ENCODE measurements at places on chromosomes 2 and 18.
A peak's percentile ranks its signal among the peaks of the same experiment; 100 is the strongest.

- no peak for DNase-seq
Measured at GRCh38 chr2:69221960-69222751, 164.9 kb downstream of the GFPT1 start.

DNA sequence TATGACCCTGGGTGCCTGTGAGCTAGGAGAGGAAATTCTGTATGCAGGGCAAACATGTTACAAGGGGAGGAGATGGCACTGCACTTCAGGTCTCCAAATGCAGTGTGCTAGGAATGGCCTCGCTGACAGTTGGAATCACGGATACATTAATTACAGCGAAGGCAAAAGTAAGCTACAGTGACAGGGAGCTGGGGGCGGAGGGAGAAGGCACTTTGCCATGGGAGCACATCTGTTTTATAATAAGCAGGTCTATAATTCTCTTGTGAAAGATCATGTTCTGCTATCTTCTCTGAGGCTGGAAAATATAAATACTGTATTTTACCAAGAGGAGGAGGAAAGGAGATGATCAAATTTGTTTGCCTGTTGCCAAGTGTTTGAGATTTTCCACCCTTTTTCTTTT is 56.3 kb upstream of the FZD5 start:
- no peak for DNase-seq

- no peak for DNase-seq
Measured at GRCh38 chr2:183164650-183165015, 40.4 kb downstream of the NUP35 start.

- DNase-seq: peak; percentile 53
Measured at GRCh38 chr18:37385846-37386778, 179.5 kb downstream of the CELF4 start.

GRCh38 chr2:9538000-9538507 is 17.6 kb downstream of the ADAM17 start:
- no peak for DNase-seq

DNA sequence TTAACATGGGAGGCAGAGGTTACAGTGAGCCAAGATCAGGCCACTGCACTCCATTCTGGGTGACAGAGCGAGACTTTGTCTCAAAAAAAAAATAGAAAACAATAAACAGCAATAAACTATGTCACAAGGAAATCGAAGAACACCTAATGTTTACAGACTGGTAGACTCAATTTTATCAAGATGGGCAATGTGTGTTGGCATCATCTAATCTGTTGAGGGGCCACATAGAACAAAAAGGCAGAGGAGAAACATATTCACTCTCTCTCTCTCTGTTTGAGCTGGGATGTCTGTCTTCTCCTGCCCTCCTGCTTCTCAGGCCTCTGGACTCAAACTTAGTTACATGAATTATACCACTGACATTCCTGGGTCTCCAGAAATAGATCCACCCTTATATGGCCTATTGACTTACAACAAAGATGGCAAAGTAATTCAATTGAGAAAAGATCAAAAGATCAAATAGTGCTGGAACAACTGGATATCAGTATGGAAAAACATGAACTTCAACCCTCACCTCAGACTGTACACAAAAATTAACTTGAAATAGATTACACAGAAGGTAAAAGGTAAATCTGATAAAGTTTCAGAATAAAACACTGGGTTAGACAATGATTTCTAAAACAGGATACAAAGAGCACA is 703.8 kb upstream of the CRIM1 start:
- DNase-seq: no peak

DNA sequence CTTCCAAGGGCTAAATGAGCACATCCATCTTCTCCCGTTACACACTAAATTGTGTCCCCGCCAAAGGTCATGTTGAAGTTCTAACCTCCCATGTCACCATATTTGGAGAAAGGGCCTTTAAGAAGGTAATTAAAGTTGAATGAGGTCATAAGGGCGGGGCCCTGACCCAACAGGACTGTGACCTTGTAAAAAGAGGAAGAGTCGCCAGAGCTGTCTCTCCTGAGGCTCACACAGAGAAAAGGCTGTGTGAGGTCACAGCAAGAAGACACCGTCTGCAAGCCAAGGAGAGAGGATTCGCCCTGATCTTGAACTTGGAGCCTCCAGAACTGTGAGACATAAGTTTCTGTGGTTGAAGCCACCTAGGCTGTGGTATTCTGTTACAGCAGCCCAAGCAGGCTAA is 24.1 kb downstream of the TRABD2A start:
- no peak for DNase-seq

GRCh38 chr2:188303363-188304031 is 11.8 kb downstream of the GULP1 start:
- DNase-seq: no peak

- DNase-seq: no peak
Measured at GRCh38 chr2:64105670-64106461, 38.4 kb downstream of the PELI1 start.

DNA sequence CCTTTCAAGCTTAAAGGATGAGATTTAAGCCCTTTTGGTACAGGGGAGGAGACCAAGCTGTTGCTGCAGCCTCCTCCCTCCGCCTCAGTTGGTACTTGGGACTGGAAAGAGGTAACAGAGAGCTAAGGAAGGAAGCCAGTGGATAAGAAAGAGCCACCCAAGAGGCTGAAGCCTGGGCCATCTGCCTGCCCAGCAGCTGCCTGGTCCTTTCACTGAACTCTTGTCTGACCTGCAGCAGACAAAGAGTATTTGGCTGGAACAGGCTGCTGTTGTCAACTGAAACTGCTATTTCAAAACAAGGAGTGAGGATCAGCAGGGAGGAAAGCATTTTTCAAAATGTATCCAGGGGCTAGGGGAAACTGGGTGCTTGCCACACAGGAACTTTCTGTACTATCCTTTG is 30.3 kb downstream of the TNS1 start:
- no peak for DNase-seq

- DNase-seq: no peak
Measured at GRCh38 chr2:233820774-233821105, 33.6 kb downstream of the HJURP start.

DNA sequence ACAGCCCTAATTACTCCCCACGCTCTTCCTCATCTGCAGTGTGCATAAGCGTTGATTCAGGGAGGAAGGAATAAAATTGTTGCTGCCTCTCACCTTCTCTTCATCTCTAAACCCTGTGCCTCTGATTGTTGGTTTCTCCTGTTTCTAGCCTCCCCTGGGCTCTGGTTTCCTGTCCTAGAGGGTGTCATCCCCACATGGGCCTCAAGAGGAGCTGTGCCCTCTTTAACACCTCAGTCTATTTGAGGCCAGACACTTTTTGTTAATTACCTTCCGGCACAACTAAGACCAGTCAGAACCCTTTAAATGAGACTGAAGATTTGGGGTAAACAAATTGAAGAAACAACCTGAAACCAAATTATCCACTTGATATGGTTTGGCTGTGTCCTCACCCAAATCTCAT is 9.7 kb downstream of the CTAGE1 start:
- no peak for DNase-seq

DNA sequence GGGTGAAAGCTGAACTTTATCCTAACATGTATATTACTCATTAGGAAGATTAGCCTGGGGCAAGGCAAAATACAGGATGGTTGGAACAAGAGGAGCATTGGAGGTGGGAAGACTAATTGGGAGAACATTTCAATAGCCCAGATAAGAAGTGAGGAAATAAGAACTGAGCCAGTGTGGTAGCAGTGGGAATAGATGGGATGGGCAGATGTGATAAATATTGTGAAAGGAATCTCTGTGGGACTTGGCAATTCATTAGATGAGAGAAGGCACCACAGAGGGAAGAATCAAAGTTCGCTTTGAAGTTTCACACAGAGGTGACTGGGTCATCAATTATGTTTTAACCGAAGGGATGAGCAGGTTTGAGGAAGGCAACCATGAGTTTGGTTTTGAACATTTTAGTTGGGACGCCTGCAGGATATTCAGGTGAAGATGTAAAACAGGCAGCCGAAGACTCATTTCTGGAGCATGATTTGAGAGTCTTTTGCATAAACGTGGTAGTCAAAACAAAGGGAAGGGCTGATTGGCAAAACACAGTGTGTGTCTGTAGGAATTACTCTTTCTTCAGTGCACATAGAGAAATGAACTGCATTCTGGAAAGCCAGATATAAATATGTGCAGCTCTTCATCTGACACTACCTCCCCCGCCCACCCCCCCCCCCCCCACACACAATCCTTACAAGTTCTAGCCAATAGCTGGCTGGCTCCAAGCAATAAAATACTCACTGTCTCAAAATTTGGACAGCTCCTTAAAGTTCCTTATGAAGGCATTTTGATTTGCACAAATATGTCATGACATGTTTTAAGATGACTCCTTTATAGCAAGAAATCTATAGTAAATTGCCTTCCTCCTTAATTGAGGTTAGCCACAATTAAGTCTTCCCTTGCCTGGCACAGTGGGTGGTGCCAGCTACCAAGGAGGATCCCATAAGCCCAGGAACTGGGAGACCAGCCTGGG is 1.9 kb upstream of the SLC1A4 start:
- no peak for DNase-seq

GRCh38 chr2:28342081-28342967 is 50.3 kb upstream of the FOSL2 start:
- DNase-seq: no peak

- DNase-seq: no peak
Measured at GRCh38 chr2:234293973-234294372, 202.9 kb downstream of the ARL4C start.

DNA sequence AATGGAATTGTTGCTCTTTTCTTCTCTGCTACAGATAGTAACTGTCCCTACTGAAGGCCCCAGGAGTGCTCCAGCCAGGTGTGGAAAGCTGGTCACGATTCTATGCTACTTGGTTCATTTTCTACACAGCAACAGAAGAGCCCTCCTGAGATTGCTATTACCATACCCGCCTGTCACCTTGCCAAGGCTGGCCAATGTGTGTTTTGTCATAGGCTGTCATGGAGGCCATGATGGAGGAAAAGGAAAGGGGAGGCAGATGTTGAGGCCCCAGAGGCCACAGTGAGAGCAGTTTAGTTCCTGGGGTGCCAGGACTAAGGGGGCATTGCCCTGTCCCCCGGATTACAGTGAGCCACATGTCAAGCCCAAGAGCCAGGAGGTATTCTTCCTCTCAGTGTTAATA is 952 bp downstream of the ELMOD3 start:
- no peak for DNase-seq

GRCh38 chr2:216559625-216560156 is 61.0 kb downstream of the RPL37A start:
- DNase-seq: no peak

GRCh38 chr18:39786477-39786876 is 2168.6 kb upstream of the PIK3C3 start:
- no peak for DNase-seq

- no peak for DNase-seq
Measured at GRCh38 chr2:148044322-148044721, 23.4 kb downstream of the MBD5 start.

DNA sequence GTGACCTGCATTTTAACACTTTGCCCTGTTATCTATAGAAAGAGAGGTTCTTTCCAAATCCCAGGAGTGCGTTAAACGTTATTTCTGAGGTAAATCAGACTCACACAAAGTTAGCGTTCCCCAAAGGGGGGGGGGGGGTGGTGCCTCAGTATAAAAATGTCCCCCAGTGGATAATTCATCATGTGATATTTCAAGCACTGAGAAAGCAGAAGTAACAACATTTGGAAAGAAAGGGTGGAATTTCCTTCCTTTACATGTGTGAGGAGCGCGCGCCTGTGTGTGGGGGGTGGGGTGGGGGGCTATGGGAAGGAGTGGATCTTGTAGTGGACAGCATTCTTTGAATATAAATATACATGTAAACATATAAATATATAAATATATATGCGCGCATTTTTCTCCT is 630.9 kb downstream of the NYAP2 start:
- DNase-seq: no peak

- no peak for DNase-seq
Measured at GRCh38 chr2:168981651-168982050, 49.5 kb downstream of the ABCB11 start.

Measured in HEK293T (cell line).